ENCODE measurements at places on chromosomes 2 and 18.
A peak's percentile ranks its signal among the peaks of the same experiment; 100 is the strongest.

GRCh38 chr2:212109792-212110680, 428.6 kb downstream of the ERBB4 start:
- DNase-seq, result no peak

DNA sequence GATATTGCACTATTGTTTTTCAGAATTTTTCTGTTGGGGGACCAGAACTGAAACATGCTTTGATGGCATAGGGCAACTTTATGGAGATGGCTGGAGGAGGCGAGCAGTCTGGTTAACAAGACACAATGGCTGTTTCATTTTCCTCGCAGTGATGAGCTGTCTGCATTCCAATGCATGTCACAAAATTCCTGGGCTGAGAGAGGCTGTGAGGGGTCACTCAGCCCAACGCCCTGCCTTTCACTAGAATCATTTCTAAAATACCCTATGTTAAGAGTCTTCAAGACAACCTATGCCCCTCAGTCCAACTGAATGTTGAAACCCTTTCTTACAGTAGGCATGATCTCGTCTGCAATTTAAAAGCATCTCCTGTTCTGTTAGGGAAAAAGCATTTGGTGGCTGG, 1090.0 kb downstream of the BCL11A start:
- no peak for DNase-seq

GRCh38 chr18:75227535-75228296, 17.1 kb downstream of the TSHZ1 start:
- peak; percentile 7 for DNase-seq

DNA sequence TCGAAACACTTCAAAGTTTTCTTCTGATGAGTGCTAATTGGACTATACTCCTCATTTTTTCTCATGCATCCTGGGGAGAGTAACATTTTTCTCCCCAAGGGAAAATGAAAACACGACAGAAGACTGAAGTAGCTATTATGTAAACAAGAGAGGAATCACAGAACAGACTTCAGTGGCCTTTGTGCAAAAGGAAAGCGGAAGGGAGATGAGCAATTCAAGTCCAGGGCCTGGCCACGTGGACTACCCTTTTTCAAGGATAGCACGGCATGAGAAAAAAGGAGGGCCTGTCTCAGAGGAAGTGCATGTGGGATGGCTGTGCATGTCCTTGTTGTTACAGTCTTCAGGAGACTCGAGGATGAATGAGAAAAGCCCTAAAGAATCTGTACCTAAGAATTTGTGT, 43.8 kb upstream of the KCNE4 start:
- DNase-seq, result peak; percentile 49

GRCh38 chr2:192060161-192060560, 134.6 kb downstream of the TMEFF2 start:
- DNase-seq, result no peak

GRCh38 chr2:238963161-238963970, 115.5 kb downstream of the TWIST2 start:
- peak; percentile 62 for DNase-seq

DNA sequence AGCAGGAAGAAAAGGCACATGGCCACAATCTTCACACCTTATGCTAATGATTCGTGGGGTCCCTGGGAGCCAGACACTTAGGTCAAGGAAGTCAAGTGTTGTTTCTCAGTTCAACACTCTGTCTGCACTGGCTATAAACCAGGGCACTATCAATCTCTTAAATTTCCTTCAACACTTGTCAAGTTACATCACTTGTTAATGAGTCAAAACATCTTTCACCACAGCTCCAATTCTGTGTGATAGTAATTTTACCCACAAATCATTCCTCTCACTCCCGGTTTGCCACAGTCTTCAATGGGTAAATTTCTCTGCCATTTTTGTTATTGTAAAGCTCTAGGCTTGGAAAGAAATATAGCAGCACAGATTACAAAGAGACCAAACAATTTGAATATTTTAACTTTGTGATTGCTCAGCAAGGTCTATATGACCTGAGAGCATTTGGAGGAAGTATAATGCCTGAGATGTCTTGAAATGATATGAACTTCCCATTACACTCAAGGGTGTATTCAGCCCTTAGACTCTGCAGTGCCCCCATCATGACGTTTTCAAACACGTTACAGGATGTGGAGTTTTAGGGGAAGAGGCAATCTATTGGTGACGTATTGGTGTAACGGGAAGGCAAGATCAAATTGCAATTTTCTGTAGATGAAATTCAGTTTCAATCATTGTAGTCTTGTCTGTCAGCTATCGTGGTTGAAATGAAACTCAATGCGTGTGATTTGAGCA, 78.7 kb downstream of the ICOS start:
- DNase-seq, result no peak

GRCh38 chr2:161824226-161824625, 200.0 kb downstream of the SLC4A10 start:
- DNase-seq, result no peak

- DNase-seq, result peak; percentile 74
These were observed 465.5 kb upstream of the ID2 start for GRCh38 chr2:8216397-8216796.

- no peak for DNase-seq
These were observed 255.5 kb downstream of the RNF152 start for GRCh38 chr18:61637319-61637718.

GRCh38 chr2:148565272-148565894, 79.2 kb upstream of the EPC2 start:
- DNase-seq, result peak; percentile 7

- no peak for DNase-seq
These were observed 1274.5 kb upstream of the TMEFF2 start for GRCh38 chr2:193469251-193469650.

- peak; percentile 75 for DNase-seq
These were observed 23.7 kb downstream of the TMEM127 start for GRCh38 chr2:96241900-96242611.

DNA sequence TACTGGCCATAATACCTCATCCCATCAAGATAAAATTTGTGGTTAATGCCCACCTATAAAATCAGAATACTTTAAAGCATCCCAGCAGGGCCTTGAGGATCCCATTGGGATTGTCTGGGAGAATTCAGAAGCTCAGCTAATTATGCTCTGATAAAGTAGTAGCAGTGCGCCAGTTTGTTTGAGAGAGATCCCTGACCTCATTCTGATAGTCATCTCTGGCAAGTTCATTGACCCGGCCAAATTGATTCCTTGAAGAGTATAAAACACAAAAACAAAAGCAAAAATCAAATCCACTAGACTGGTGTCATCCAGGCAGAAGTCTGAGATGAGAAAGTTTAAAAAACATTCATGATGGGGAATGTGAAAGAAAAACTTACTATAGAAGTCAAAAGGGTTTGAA, 14.1 kb downstream of the ABCG5 start:
- no peak for DNase-seq

GRCh38 chr2:181738563-181738962, 58.2 kb upstream of the NEUROD1 start:
- DNase-seq, result no peak

- DNase-seq, result no peak
These were observed 31.0 kb downstream of the CYBRD1 start for GRCh38 chr2:171553236-171553635.

DNA sequence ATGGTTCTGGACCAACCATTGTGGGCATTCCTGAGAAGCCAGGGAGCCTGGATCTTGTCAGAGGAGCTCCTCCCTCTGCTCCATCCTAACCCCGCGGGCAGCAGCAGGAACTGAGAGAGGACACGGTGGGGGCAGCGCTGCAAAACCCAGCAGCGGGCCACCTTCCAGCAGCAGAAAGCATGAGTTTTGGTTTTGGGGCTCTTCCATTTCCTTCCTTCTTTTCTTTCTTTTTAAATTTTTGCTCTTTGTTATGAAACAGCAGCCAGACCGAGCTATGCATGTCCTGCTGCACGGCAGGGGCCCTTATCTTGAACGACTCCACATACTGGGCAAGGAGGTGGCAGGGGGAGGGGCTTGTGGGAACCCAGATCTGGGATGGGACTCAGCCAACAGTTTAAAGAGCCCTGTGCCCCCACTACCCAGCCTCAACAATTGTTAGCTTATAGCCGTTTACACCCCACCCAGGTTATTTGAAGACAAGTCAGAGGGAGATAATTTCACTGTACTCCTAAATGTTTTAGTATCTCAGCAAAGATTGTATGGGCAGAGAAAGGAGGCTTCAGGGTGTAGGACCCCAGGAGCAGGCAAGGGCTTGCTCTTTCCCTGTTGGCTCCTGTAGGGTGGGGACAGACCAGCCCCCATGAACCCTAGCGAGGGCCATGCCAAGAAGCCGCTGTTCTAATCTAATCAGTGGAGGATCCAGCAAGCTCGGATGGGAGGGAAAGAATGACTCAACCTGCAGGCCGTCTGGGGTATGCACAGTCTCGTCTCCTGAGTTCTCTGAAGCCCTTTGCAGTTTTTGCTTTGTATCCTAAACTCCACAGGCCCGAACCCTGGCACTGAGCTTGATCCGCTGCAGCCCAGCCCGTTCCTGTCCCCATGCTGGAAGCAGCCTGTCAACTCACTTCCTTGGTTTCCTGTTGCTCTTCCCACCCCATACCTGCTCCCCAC, 75.3 kb downstream of the LRRFIP1 start:
- peak; percentile 73 for DNase-seq

DNA sequence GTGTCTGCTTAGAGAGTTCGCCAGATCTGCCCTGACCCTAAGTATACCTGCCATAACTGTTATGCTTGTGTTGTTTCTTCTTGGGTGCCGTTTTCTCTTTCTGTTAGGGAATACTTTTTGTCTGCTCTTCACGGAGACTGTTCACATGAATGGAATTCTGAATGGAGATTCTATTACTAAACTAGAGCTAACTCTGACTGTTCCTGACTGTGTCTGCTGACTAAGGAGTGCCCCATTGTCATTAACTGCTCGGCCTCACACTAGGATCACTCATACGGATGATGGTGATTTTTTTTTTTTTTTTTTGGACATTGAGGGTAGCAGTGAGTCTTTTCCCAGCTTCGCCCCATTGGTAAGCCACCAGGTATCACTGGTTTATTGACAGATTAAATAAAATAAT, 104.8 kb upstream of the SLC8A1 start:
- no peak for DNase-seq

- DNase-seq, result no peak
These were observed 19.9 kb downstream of the FAM98A start for GRCh38 chr2:33579227-33579626.

DNA sequence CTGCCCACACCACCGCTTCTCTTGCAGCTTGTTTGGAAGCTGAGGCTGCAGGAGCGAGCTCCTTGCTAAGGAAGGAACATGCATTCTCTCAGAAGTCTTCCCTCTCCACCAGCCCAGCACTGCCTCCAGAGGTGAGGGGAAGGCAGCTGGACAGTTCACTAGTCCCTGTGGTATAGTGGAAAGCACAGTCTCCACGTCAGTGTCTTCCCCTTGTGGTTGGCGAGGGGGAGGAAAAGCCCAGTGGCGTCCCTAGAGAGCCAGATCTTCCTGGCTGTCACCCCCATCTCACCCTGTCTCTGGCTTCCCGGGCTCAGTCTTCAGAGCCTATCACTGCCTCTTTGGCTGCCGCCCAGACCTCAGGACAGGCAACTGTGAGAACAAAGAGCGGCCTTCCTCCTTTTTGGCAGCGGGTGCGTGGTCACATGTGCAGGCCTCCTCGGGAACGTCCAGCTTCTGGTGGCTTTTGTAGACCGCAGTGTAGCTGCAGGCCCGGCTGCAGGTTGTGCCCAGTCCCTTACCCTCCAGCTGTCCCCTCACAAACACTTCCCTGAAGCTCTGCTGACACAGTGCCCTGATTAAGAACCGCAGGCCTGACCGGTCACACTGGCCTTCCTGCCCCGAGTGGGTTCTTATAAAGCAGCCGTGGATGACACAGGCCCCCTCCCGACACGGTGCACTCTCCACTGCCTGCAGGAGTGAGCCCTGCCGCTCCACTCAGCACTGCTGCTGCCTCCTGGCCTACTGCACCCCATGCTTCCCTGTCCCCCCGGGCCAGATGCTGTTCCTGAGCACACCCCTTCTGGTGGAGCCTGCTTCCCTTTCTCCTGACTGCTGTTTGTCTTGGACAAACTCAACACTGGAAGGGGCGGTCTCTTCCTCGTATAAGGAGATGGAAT, 90.9 kb downstream of the RNF144A start:
- DNase-seq, result no peak

GRCh38 chr2:209988010-209988409, 14.4 kb upstream of the RPE start:
- no peak for DNase-seq

DNA sequence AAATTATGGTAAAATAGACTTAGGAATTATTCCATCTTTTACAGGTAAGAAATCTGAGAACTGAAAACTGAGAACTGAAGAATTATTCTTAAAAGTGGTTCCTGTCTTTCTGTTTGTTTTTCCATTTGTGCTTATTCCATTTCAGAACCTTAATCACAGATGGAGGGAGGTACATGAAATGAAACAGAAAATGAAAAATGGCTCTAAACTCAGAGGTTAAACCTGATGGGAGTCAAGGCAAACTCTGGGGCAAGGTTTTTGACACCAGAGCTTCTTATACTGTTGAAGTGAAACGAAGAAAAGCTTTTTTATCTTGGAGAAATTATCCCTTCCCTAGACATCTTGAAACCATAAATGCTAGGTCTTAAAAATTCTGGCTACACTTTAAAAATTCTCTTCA, 182.1 kb downstream of the ZNF804A start:
- DNase-seq, result no peak

GRCh38 chr18:7456376-7456775, 110.7 kb upstream of the PTPRM start:
- no peak for DNase-seq

DNA sequence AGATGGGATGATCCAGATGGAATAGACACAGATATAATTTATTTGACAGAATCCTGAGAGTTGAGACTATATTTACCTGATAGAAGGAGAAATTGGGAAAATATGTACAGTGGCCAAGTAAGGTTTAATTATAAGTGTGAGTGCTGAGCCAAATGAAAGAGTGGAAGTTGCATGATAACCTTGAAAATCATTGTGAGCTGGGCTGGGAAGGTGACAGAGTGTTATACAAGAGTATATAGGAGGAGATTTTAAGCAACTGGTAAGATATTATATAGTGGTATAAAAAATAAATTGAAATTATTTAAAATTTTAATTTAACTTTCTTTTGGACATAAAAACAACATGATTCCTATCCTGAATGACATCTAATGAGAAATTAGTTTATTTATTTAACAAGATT, 340.8 kb downstream of the NUP35 start:
- DNase-seq, result no peak

GRCh38 chr2:63041592-63041991, 9.0 kb upstream of the OTX1 start:
- no peak for DNase-seq

- peak; percentile 20 for DNase-seq
These were observed 210.3 kb upstream of the RBMS1 start for GRCh38 chr2:160703648-160704585.

GRCh38 chr2:231464576-231465540, 574 bp upstream of the NCL start:
- DNase-seq, result peak; percentile 99

- DNase-seq, result no peak
These were observed 1596.6 kb upstream of the CELF4 start for GRCh38 chr18:39162013-39162827.

DNA sequence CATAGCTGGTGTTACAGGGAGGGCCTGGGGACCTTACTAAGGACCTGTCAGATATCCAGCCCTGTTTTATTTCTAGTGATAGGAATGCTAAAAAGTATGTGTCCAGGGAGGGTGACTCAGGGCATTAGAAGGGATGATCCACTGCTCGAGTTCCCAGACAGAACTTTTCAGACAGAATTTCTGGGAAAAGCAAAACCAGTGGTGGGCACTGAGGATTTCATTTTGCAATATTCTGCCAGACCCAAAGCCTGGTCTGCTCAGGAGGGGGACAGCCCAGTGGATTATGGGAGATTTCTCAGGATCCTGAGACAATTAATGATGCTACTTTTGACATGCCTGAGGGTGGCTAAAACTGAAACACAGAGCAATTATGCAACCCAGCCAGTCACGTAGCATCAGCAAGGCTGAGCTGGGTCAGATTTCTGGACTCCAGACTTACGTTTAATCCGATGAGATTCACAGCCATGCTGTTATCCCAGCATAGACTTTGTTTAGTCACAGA, 4.7 kb upstream of the KCNE4 start:
- DNase-seq, result peak; percentile 91

Data from adipocyte (in vitro differentiated cells).